ENCODE measurements at places on chromosomes 4 and X. TPM values are rescaled to one million over a fixed set of nuclear protein-coding genes. Genes with fewer than 3 reads are reported as not detected.

- no peak overlapping the region for H3K4me3 ChIP-seq
- H3K27ac ChIP-seq: peak overlapping the region; percentile 84
- no peak for DNase-seq
- no peaks in the 10 kb centered on the region for H3K27me3 ChIP-seq
- H3K36me3 ChIP-seq: no peaks in the 10 kb centered on the region
- H3K4me1 ChIP-seq: peaks cover 56% of the 10 kb centered on the region
Observed at GRCh38 chr4:152590179-152591031, 54.5 kb upstream of the FBXW7 start.

Gene PCDH10
- total RNA-seq: 0.13 TPM

DNA sequence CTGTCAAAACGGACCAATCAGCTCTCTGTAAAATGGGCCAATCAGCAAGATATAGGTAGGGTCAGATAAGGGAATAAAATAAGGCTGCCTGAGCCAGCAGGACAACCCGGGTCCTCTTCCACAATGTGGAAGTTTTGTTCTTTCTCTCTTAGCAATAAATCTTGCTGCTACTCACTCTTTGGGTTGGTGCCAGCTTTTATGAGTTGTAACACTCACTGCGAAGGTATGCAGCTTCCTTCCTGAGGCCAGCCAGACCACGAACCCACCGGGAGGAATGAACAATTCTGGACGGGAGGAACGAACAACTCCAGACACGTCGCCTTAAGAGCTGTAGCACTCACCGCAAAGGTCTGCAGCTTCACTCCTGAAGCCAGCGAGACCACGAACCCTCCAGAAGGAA, 287.8 kb downstream of the RAPGEF2 start:
- H3K36me3 ChIP-seq: no peaks in the 10 kb centered on the region
- no peak for DNase-seq
- no peaks in the 10 kb centered on the region for H3K27me3 ChIP-seq

Gene TBC1D8B
- 3.9 TPM for total RNA-seq

DNA sequence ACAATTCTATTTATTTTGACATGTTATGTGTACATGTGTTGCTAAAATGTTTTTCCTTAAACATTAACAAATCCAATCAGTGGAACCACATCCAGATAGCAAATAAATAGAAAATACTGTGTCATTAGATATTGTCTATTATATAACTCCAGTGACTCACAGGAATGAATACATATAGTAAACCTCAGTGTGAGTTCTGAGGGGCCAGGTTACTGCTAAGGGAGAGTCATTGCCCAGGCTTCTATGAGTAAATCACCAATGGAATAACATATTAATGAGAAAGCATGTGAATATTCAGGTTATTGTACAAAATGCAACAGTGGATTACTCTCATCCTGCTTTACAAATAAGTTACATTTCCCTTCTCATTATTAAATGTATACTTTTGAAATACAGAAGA, 27.2 kb downstream of the TACR3 start:
- H3K27ac ChIP-seq: no peak overlapping the region
- H3K36me3 ChIP-seq: no peaks in the 10 kb centered on the region
- no peaks in the 10 kb centered on the region for H3K4me1 ChIP-seq
- no peak for DNase-seq

Gene FAM47E
- total RNA-seq: not detected

- no peak for DNase-seq
- H3K4me1 ChIP-seq: no peaks in the 10 kb centered on the region
- H3K4me3 ChIP-seq: no peak overlapping the region
Observed at GRCh38 chrX:137575596-137576255, 9.8 kb downstream of the ZIC3 start.

DNA sequence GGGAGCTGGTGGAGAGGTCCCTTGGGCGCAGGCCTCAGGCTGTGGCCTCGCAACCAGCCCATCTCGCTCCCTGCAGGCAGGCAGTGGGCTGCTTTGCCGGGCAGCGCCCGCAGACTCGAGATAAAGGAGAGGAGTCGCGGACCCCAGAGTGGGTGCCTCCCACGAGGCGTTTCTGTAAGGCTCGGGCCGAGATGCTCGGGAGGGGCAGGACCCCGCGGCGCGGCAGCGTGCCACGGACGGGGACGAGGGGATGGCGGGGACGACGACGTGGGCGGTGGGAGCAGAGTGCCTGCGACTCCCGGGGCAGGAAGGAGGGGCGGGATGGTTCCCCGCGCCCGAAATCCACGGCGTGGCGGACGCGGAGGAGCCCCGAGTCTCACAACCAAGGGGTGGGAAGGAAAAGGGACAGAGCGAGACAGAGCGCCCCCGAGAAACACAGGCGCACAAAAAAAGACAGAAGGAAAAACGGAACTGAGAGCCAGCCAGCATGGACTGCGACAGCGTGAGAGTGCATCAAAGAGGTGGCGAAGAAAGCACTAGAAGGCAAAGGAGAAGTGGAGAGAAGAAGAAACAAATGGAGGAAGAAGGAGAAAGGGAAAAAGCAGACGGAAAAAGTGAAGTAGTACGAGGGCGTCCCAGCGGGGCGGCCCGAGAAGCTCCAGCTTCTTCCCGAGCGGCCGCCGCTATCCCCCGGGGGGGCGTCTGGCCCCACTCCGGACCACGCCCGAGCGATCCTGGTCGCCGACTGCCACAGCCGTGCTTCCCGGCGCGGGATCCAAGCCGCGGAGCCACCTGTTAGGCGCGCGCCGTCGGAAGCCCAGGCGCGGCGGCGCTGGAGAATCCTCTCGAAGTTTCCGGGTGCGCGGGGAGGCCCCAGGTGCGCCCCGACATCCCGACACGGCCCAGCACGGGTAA, 1.5 kb downstream of the BEND4 start:
- no peaks in the 10 kb centered on the region for H3K36me3 ChIP-seq
- H3K27ac ChIP-seq: no peak overlapping the region

Gene SPATA4
- total RNA-seq: not detected

GRCh38 chrX:136856551-136856950, 24.0 kb downstream of the RBMX start:
- H3K27ac ChIP-seq: no peak overlapping the region
- no peaks in the 10 kb centered on the region for H3K27me3 ChIP-seq
- H3K4me3 ChIP-seq: no peak overlapping the region
- DNase-seq: no peak
- no peaks in the 10 kb centered on the region for H3K36me3 ChIP-seq

Gene SSX2
- not detected for total RNA-seq

Gene SLC7A11
- total RNA-seq: 30.1 TPM

DNA sequence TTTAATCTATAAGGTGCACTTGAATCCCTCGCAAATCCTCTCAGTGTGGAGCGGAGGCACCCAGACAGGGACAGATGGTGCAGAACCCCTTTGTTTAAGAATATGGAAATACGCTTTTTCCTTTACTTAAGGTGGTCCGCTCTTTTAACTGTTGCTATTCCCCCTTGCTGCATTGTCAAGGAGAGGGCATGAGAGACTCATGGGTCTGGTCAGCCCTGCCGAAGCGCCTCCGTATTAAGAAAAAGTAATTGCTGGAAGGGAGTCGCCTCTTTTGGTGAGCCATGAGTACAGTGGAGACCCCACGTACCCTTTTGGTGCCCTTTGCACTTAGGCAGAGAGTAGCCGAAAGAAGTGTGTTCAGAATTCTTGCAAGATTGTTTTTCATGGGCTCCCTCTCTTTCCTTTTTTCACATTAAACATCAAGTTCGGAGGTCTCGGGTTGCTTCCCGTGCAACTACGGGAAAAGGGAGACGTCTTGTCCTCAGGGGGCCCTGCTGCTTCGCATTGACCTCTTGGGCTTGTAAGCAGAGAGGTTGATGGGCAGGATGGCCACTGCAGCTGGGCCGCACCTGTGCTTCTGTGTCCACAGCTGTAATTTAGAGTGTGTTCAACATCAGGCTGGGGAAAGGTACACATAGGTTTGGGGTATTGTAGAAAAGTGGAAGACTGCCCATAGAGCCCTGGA, 109.6 kb downstream of the SPRY1 start:
- no peaks in the 10 kb centered on the region for H3K27me3 ChIP-seq
- H3K4me1 ChIP-seq: no peaks in the 10 kb centered on the region
- H3K4me3 ChIP-seq: peak overlapping the region; percentile 41
- DNase-seq: no peak

DNA sequence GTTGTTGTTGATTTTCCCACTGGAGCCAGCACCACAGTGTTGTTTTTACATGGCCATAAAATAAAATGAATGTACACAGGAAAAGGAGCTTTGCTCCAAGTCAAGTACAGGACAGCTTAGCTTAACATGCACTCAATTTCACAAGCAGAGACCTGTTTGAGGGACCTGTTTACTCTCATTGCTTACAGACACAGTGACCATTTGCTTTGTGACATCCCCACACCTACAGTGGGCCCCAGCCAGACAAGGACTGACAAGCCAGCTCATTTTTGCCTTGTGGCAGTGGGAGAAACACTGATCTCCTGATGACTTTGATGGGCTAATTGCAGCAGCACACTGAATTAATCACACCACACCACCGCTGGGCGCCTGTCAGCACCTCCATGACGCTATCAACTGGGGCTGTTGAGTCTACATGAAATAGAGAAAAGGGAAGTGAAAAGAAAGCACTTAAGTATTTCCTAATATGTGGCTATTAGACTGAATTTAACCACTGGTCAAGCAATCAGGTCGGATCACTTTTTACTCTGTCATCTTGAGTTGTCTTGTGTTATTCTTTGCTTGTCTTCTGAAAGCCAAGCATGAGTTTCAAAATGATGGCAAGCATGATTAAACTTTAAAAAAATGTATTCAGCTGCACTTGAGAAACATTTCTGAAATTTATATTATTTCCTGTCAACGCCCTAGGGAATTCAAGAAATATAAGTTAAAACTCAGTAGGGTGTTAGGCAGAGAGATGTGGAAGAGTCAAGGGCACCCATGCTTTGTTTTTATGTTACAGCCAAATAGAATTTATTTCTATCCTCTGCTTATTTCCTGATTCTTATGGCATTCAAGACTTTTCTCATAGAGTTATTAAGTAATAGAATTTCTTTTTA, 557.7 kb downstream of the RAB28 start:
- no peaks in the 10 kb centered on the region for H3K36me3 ChIP-seq
- no peaks in the 10 kb centered on the region for H3K4me1 ChIP-seq
- H3K27ac ChIP-seq: no peak overlapping the region
- H3K4me3 ChIP-seq: no peak overlapping the region
- no peak for DNase-seq

GRCh38 chr4:152224223-152224622, 311.7 kb downstream of the FBXW7 start:
- H3K27ac ChIP-seq: no peak overlapping the region
- H3K4me1 ChIP-seq: no peaks in the 10 kb centered on the region
- DNase-seq: no peak
- no peaks in the 10 kb centered on the region for H3K27me3 ChIP-seq
- no peaks in the 10 kb centered on the region for H3K36me3 ChIP-seq
- H3K4me3 ChIP-seq: no peak overlapping the region

- no peaks in the 10 kb centered on the region for H3K27me3 ChIP-seq
- H3K27ac ChIP-seq: no peak overlapping the region
- no peak for DNase-seq
Observed at GRCh38 chrX:94908171-94908570, 1234.2 kb downstream of the FAM133A start.

Gene GYG2
- total RNA-seq: 0.42 TPM

GRCh38 chr4:185374573-185374972, 21.2 kb downstream of the LRP2BP start:
- no peaks in the 10 kb centered on the region for H3K27me3 ChIP-seq
- peaks cover 38% of the 10 kb centered on the region for H3K36me3 ChIP-seq
- H3K27ac ChIP-seq: no peak overlapping the region
- no peak for DNase-seq
- H3K4me3 ChIP-seq: no peak overlapping the region
- H3K4me1 ChIP-seq: no peaks in the 10 kb centered on the region

- no peak overlapping the region for H3K27ac ChIP-seq
- DNase-seq: no peak
- no peaks in the 10 kb centered on the region for H3K4me1 ChIP-seq
- no peaks in the 10 kb centered on the region for H3K36me3 ChIP-seq
- H3K4me3 ChIP-seq: no peak overlapping the region
Observed at GRCh38 chr4:118417325-118417724, 64.5 kb upstream of the PRSS12 start.

DNA sequence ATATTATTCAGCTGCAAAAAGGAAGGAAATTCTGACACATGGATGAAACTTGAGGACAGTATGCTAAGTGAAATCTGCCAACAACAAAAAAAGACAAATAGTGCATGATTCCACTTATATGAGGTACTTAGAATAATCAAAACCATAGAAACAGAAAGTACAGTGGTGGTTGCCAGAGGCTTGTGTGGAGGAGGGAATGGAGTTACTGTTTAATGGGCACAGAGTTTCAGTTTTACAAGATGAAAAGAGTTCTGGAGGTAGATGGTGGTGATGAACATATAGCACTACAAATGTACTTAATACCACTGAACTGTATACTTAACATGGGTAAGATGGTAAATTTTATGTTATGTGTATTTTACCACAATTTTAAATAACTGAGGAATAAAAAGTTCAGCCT, 212.0 kb upstream of the KLF3 start:
- no peak overlapping the region for H3K27ac ChIP-seq
- H3K36me3 ChIP-seq: no peaks in the 10 kb centered on the region
- no peaks in the 10 kb centered on the region for H3K4me1 ChIP-seq
- DNase-seq: no peak
- no peaks in the 10 kb centered on the region for H3K27me3 ChIP-seq
- H3K4me3 ChIP-seq: no peak overlapping the region

DNA sequence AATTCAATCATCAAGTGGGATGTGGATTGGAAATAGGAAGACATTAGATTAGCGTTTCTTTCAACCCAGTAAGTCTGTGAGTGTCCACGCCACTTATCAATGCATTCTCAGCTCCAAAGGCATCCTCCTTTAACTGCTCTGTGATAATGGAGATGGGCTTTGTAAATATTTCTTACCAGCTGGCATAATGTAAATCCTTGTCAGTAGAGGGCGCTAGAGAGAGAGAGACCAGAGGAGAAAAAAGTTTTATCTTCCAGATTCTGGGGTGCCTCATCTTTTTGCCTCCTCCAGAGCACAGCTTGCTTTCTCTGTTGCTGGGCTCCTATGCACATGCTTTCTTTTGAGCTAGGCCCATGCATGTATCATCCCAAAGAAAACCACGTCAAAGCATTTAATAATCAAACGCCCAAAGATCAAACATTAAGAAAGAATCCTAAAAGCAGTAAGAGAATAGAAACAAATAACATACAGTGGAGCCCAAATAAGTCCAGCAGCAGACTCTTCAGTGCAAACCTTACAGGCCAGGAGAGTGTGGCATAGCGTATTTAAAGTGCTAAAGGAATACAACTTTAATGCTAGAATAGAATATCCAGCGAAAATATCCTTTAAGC, 9.6 kb upstream of the MTMR1 start:
- DNase-seq: no peak
- H3K4me1 ChIP-seq: no peaks in the 10 kb centered on the region
- no peak overlapping the region for H3K27ac ChIP-seq
- no peak overlapping the region for H3K4me3 ChIP-seq
- H3K27me3 ChIP-seq: no peaks in the 10 kb centered on the region

Gene NUDT11
- 1.5 TPM for total RNA-seq

Data from esophagus squamous epithelium (tissue), 5 donors.